Activated CD4-positive, alpha-beta T cell treated with anti-CD3 and anti-CD28 coated beads, Interleukin-2, amount 10 ng/mL, durations not matched to agents 24 days and 14 days (primary cell): ENCODE measurements at places on chromosomes 4 and X. TPM values are rescaled to one million over a fixed set of nuclear protein-coding genes. Genes with fewer than 3 reads are reported as not detected.

Gene IL13RA2
- not detected in 2 replicates for total RNA-seq

Gene ZFP92
- 1.5 and 1.7 TPM in 2 replicates for total RNA-seq

Gene GYPA
- total RNA-seq, result not detected in 2 replicates

Gene FAM133A
- not detected in 2 replicates for total RNA-seq

Gene F11
- total RNA-seq, result not detected in 2 replicates

Gene MAGEB10
- not detected in 2 replicates for total RNA-seq

Gene EDA2R
- total RNA-seq, result 2.7 and 3.6 TPM in 2 replicates

Gene ADH1A
- not detected in 2 replicates for total RNA-seq

Gene SOX3
- not detected in 2 replicates for total RNA-seq

Gene FREM3
- total RNA-seq, result not detected in 2 replicates

Gene FHIP1A
- total RNA-seq, result not detected in 2 replicates

Gene HGFAC
- total RNA-seq, result not detected in 2 replicates

Gene PHOX2B
- not detected in 2 replicates for total RNA-seq

Gene ZNF630
- total RNA-seq, result 0.19 and 0.33 TPM in 2 replicates

Gene NALF2
- 0.51 and 0.88 TPM in 2 replicates for total RNA-seq

Gene TMPRSS11B
- not detected in 2 replicates for total RNA-seq

Gene ADH6
- total RNA-seq, result not detected in 2 replicates
